HFFc6 (cell line): ENCODE measurements at places on chromosomes 2 and 18. TPM values are rescaled to one million over a fixed set of nuclear protein-coding genes. Genes with fewer than 3 reads are reported as not detected.

DNA sequence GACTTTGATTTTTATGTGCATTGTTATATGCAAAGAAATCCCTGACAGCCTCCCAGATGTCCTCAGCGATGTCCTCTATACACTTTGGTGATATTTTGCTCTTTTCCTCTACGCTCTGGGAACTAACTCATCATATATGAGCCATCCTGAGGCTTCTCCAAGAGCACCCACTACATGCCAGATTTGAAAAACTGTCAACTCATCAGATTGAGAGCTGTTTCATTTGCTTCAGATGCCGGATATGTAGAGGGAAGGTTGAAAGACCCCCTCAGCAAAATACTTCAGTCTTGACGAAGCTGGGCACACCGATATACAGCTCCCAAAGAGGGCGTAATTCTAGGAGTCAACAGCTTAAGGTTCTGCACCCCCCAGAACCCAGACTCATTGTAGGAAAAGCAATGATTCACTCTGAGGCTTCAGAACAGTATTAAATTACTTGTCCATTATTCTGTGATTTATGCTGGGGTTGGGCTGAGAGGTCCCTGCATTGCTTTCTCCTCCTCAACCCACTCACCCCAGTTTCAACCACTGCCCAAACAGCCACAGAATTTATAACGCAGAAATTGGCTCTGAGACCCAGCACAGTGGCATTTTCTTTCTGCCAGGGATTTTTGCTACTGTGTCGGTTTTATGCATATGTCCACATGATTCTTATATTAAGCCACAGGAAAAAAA, 341.8 kb downstream of the ALK start:
- DNase-seq: no peak

The TDRD15 gene
- not detected in 3 replicates for total RNA-seq

GRCh38 chr2:174771631-174772471, 7.6 kb upstream of the CHRNA1 start:
- DNase-seq: peak; percentile 83

DNA sequence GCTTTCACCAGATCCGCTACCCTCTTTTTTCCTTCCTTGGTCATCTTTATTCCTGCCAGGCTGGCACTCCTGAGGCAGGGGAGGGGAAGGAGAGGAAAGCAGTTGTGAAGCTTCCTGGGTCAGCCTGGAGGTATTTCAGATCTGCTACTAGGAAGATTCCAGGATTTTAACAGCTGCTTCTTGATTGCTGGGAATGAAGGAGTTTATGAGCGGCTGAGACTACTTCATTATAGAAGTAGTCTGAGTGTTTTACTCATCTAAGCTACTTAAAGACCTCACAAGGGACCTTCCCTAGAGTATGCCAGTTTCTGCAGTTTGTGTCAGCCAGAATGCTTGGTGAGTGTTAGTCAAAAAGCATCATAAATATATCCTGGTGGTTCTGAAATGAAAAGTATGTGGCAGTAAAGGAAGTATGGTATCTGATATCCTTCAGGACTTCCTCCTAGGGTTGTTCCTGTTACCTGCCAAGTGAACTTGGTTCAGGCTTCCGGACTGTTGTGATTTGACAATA, 1.9 kb downstream of the TANC1 start:
- DNase-seq: peak; percentile 34

DNA sequence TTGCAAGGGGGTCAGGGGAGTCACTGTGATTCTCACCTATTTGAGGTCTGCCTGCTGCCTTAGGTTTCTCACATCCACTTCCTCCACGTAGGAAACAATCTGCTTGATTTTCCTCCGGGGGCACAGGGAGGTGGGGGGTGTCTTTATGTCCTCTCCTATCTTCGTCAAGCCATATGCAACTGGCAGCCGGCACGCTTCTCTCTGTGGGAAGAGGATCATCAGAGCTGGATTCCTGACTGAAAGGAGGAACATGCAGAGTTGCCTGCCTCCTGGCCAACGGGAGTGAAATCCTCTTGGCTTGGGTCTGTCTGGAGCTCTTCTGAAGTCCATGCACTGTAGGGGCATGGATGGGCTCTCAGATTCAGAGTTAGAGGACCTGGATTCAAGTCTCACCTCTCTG, 43.1 kb upstream of the ACVR1 start:
- no peak for DNase-seq

DNA sequence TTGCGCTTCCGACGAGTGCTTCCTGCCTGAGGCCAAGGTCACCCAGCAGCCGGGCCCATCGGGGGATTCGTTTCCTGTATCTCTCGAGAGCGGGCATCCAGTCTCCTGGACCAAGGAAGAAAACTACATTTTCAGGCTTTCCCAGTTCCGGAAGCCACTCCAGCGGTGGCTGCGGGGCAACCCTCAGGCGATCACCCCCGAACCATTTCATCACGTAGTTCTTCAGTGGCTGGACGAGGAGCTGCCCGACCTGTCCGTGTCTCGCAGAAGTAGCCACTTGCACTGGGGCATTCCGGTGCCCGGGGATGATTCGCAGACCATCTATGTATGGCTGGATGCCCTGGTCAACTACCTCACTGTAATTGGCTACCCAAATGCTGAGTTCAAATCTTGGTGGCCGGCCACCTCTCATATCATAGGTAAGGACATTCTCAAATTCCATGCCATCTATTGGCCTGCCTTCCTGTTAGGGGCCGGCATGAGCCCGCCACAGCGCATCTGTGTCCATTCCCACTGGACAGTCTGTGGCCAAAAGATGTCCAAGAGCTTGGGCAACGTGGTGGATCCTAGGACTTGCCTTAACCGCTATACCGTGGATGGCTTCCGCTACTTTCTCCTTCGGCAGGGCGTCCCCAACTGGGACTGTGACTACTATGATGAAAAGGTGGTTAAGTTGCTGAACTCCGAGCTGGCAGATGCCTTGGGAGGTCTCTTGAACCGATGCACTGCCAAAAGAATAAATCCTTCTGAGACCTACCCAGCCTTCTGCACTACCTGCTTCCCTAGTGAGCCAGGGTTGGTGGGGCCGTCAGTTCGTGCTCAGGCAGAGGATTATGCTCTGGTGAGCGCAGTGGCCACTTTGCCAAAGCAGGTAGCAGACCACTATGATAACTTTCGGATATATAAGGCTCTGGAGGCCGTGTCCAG, 1.0 kb downstream of the MARS2 start:
- no peak for DNase-seq

The MOGAT1 gene
- not detected in 2 replicates for total RNA-seq

DNA sequence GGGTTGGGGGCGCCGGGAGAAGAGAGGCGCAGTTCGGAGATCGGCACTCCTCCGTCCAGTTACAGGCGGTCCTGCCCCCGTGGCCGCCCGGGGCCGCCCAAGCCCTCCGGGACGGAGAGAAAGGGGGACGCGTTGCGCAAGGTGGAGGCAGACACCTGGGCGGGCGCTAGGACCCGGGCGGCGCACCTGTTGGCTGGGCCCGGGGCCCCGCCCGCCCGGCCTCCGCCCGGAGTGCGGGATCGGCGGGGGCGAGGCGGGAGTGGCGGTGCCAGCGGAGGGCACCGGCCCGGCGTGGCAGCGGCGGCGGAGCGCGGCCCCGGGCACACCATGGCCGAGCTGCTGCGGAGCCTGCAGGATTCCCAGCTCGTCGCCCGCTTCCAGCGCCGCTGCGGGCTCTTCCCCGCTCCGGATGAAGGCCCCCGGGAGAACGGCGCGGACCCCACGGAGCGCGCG, at the start of gene SGPP2:
Gene SGPP2, plus strand, starts transcription at position 268 of the 453 bp plus-strand sequence. Its CDS starts 60 bp downstream, at position 328.
- DNase-seq: no peak

The SERPINB10 gene
- total RNA-seq: 2.0 to 4.2 TPM (median 2.8 TPM) in 3 replicates

DNA sequence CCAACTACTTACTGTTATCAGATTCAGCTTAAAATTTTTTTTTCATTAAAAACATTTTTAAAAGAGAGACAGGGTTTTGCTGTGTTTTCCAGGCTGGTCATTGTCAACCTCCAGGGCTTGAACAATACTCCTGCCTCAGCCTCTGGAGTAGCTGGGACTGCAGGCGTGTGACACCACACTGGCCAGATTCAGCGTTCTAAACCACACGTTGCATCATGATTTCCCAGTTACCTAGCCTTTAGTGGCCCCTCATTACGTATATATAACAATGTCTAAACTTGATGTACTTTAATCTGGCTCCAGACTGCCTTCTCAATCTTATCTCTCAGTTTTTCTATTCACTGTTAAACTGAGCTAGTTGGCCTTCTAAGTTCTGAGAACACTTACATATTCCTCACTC, 89.6 kb downstream of the COMMD1 start:
- DNase-seq: no peak

The FAM168B gene
- total RNA-seq: 103 to 108 TPM (median 108 TPM) in 3 replicates

GRCh38 chr2:144490857-144491256, 29.1 kb downstream of the ZEB2 start:
- no peak for DNase-seq

The GPR75 gene
- total RNA-seq: 1.4 to 2.0 TPM (median 1.9 TPM) in 3 replicates

- peak; percentile 51 for DNase-seq
Observed at GRCh38 chr2:172438741-172439508, 11.5 kb downstream of the ITGA6 start.

- DNase-seq: peak; percentile 12
Observed at GRCh38 chr2:98647636-98648035, 39.2 kb downstream of the UNC50 start.
